IPS DF 6.9 (cell line): ENCODE measurements at places on chromosomes 4 and X.

GRCh38 chr4:81826335-81826734 lies 354.6 kb upstream of the RASGEF1B start:
- H3K36me3 ChIP-seq = no peaks in the 10 kb centered on the region
- no peaks in the 10 kb centered on the region for H3K4me1 ChIP-seq
- H3K27me3 ChIP-seq = no peaks in the 10 kb centered on the region
- no peak for DNase-seq
- H3K27ac ChIP-seq = no peak overlapping the region
- no peak overlapping the region for H3K4me3 ChIP-seq

- no peak for DNase-seq
- H3K36me3 ChIP-seq = no peaks in the 10 kb centered on the region
- H3K4me3 ChIP-seq = no peak overlapping the region
- no peaks in the 10 kb centered on the region for H3K4me1 ChIP-seq
- H3K27me3 ChIP-seq = no peaks in the 10 kb centered on the region
These were observed 127.3 kb downstream of the TENM3 start for GRCh38 chr4:182370491-182370890.

DNA sequence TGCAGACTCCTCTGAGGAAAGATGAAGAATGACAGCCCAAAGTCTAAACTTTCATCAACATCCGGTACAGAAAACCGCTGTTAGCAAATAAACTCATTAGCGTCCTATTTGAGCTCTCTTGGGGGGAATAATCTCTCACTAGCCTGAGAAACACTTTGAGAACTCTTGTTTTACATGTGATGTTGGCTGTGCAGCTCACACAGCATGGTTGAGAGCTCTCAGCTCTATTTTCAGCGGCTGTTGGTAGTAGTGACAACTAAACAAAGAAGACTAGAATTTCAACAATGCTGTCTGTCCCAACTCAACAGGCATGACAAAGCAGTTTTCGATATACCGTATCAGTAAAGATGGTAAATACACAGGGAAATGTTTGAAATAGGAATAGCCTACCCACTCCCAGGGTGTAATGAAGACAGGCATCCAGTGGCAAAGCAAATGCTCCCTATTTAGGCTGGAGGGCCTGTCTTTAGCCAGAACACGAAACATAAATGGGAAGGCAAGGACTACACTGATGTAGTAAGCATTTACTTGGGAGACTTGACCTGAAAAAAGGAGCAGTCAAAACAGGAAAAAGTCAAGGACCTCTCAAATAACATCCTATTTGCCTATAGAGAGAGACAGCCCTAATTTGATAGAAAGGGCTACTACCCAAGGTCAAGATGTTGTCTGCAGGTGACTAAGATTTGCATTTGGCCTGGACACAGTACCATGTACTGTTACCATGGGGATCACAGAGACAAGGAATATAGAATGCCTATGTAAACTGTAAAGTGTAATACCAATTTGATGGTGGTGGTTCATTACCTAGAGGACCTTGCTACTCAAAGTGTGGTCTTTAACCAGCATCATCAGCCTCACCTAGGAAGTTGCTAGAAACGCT lies 60.4 kb downstream of the PPEF2 start:
- no peaks in the 10 kb centered on the region for H3K27me3 ChIP-seq
- H3K27ac ChIP-seq = no peak overlapping the region
- no peaks in the 10 kb centered on the region for H3K36me3 ChIP-seq
- no peak for DNase-seq

DNA sequence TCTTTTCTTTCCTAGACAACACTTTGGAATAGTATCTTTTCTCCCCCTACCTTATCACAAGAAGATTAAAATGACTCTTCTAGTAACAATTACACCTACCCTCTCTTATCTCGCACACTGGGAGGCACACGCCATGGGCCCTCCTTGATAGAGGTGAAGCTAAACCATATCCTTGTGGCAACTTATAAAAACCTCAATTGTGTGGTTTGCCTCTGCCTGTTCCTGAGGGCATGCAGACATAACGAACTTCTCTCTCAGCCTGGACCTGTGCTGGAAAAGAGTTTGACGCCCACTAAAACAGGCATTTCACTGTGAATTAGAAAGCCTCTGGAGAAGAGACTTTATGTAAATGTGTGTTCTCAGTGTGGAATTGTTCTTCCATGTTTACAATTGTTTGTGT lies 141.2 kb downstream of the NDST3 start:
- no peak for DNase-seq
- no peaks in the 10 kb centered on the region for H3K27me3 ChIP-seq
- H3K27ac ChIP-seq = no peak overlapping the region
- H3K36me3 ChIP-seq = no peaks in the 10 kb centered on the region
- no peak overlapping the region for H3K4me3 ChIP-seq

DNA sequence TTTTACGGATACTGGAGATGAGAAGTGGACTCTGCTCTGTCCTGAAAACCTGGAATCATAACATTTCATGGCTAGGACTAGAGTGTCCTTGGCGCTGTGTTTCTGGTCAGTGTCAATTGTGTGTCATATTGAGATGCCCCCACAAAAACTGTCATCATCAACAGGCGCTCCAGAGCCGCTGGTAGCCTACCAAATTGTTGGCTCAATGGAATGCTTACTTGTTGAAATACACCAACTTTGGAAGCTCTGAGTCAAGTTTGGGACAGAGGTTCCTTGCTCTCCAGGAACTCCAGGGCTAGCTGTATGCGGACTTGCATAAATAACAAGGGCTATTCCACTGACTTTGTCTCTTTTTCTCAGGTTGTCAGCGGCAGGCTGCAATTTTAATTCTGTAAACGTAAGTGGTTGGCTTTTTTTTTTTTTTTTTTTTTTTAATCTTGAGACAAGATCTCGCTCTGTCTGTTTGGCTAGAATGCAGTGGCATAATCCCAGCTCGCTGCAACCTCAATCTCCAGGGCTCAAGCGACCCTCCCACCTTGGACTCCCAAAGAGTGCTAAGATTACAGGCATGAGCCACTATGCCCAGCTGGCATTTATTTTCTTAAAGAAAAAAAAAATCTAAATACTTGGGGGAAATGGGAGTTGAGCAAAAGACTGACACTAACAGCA lies 871 bp upstream of the HPGD start:
- peaks cover 9% of the 10 kb centered on the region; the same call in 1 of the 2 replicates for H3K27me3 ChIP-seq
- no peak overlapping the region for H3K27ac ChIP-seq
- H3K36me3 ChIP-seq = no peaks in the 10 kb centered on the region
- DNase-seq = no peak
- H3K4me1 ChIP-seq = no peaks in the 10 kb centered on the region

DNA sequence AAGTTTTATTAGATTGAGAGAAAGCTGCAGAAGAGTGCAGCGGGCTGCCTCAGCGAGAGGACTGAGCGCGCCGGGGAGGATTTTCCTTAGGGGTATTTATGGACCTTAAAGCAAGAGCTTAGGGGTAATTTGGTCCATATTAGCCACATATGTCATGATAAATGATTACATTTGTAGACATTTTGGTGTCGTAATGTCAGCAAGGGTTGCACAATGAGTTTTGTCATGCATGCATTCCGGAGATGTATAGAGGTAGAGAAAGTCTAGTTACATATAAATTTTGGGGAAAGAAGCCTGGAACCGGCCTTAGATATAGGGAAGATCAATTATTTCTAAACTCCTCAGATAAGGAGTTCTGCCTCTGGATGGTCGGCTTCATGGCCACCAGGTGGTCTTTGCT lies 10.0 kb downstream of the MGST2 start:
- no peak overlapping the region for H3K4me3 ChIP-seq
- H3K27ac ChIP-seq = no peak overlapping the region
- no peaks in the 10 kb centered on the region for H3K36me3 ChIP-seq
- no peak for DNase-seq
- H3K27me3 ChIP-seq = no peaks in the 10 kb centered on the region
- no peaks in the 10 kb centered on the region for H3K4me1 ChIP-seq

- no peaks in the 10 kb centered on the region for H3K4me1 ChIP-seq
- peak; percentile 81 for DNase-seq
- peak within 1 kb of the TSS; percentile 76; the same call in 1 of the 2 replicates for H3K4me3 ChIP-seq
- no peaks in the 10 kb centered on the region; the same call in 1 of the 2 replicates for H3K27me3 ChIP-seq
These were observed at the start of gene SCML1 for GRCh38 chrX:17736856-17737709. SCML1 (plus strand) TSS chrX:17737493; CDS start chrX:17744187, 6,694 bp downstream.
